Astrocyte of the spinal cord (primary cell): ENCODE measurements at places on chromosomes 4 and X.

DNA sequence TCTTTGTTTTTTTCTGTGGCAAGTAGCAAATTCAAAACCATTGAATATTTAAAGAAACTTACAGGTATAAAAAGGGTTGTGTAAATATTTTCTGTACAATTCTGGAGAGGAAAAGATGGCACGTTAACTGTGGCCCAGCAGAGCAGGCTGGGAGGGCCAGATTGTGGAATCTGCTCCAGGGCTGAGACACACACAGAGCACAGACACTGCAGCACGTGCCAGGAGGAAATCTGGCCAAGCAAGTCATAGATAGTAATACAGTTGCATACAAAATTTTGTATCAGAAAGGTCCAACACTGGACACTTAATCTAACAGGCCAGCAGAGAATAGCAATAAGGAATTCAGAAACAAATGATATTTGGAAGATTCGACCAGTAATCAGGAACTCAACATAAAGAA, 763.7 kb downstream of the PDHA2 start:
- DNase-seq = no peak

- peak; percentile 66 for DNase-seq
Measured at GRCh38 chr4:142840516-142841123, 5.5 kb downstream of the INPP4B start.

GRCh38 chr4:39047681-39048080, 14.4 kb upstream of the KLHL5 start:
- DNase-seq = no peak

GRCh38 chr4:172650758-172651530, 517.7 kb upstream of the GALNT7 start:
- no peak for DNase-seq
